Activated T-cell treated with anti-CD3 and anti-CD28 coated beads, Interleukin-2, amount 50 U/mL, for 4 hours (primary cell): ENCODE measurements at places on chromosomes 4 and X.

DNA sequence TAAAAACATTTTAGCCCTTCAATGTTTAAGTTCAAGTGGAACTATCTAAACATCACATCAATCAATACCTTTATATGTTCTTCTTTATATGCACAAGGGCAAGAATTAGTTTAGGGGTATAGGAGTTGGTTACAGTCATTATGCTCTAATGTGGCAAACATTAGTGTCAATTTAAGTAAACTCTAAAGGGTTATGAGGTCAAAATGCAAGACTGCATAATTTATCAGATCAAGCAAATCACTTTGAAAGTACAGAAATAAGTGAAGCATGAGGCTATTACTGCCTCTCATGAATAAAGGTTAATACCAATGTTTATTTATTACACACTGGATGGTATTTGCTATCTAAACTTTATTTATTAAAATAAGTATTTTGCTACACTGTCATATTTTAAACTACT is 59.7 kb downstream of the MAB21L2 start:
- no peak for DNase-seq

GRCh38 chrX:145630806-145631435 is 186.7 kb upstream of the SLITRK2 start:
- DNase-seq, result no peak

- no peak for DNase-seq
These were observed 31.4 kb downstream of the SSX5 start for GRCh38 chrX:48165241-48165640.

DNA sequence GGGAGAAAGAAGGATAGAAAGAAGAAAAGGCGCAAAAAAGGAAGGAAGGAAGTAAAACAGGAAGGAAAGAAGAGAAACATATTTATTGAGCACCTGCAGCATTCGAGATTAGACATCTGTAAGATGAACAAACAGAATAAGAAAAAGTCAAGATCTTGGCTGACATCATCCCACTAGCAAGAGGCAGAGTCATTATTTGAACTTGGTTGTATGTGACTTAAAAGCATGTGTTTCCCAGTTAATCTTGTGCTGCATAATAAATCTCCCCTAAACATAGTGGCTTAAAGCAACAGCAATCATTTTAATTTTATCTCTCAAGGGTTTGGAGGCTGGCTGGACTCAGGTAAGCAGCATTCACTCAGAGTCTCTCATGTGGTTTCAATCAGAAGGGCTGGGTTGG is 38.5 kb upstream of the COX7B2 start:
- DNase-seq, result no peak

GRCh38 chr4:15253349-15253748 is 174.5 kb upstream of the C1QTNF7 start:
- DNase-seq, result no peak

DNA sequence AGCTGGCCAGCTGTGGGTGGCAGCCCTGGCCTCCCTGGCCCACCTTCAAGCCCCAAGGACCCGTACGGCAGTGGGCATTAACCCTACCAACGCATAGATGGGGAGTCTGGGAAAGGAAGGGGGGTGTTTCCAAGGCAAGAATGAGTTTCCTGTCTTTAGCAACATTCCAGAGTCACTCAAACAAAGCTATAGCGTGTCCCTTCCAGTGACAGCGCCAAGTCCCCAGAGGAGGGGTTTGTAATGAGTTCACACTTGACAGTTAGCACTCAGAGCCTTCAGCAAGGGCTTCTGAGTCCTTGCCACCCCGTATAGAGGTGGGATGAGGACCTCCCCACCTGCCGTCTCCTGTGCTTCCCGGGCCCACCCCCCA is 1.8 kb downstream of the BGN start:
- DNase-seq, result no peak

DNA sequence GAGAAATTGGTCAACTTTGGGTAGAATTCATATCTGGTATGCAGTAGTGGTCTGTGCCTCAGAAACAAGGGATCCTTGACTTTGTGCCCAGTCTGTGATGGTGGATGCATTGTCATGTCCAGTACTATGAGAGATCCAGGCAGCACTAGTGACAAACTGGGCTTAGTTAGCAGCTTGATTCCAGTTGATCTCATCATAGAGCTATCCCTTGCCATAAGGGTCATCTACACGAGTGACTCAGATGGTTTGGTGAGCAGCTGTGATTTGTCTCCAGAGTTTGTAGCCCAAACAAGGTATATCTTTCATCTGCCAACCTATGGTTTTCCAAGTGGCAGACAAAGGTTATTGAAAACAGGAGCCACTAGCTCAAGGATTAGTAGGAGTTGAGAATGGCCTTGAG is 298.8 kb downstream of the GBA3 start:
- DNase-seq, result no peak

- DNase-seq, result no peak
These were observed 30.8 kb downstream of the COMMD8 start for GRCh38 chr4:47432749-47433148.

GRCh38 chr4:40176602-40177001 is 20.2 kb upstream of the RHOH start:
- DNase-seq, result no peak

- DNase-seq, result no peak
These were observed 205.8 kb upstream of the F9 start for GRCh38 chrX:139324756-139325155.
